ENCODE measurements at places on chromosomes 12 and 14. TPM values are rescaled to one million over a fixed set of nuclear protein-coding genes. Genes with fewer than 3 reads are reported as not detected.

Gene IPO8
- 41.4 TPM for total RNA-seq

- no peaks in the 10 kb centered on the region for H3K4me1 ChIP-seq
- no peaks in the 10 kb centered on the region for H3K36me3 ChIP-seq
- H3K27me3 ChIP-seq, result no peaks in the 10 kb centered on the region
Measured at GRCh38 chr12:85519163-85519562, 239.1 kb downstream of the ALX1 start.

Gene HOTAIR
- total RNA-seq, result 0.25 TPM

Gene ARHGEF25
- total RNA-seq, result 3.6 TPM

DNA sequence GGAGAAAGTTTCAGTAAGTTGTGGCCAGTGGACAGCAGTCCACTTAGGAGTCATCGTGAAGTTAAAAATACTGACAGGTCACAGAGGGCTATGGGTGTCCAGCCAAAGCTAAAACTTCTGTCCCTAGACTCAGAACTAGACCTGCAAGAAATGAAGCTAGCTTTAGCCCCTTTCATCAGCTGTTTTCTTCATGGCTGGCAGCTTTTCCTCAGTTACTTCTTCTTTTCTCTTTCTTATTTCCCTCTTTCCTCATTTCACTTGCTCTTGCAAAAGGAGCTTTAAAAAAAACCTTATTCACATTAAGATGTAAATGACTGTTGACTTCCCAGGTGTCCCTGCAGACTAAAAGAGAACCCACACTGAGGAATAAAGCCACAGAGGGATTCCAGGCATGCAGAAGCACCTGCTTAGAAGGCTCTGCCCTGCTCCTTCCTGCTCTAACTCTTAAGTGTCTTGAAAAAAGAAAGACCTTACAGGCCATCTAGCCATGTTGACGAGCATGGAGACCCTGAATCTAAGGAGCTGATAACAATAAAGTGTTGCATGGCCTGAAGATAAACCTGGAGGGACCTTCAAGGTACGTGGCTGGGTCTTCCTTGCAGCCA, 69.7 kb upstream of the CCND2 start:
- H3K27me3 ChIP-seq, result peaks cover 71% of the 10 kb centered on the region
- H3K4me3 ChIP-seq, result no peak overlapping the region
- H3K27ac ChIP-seq, result no peak overlapping the region
- no peaks in the 10 kb centered on the region for H3K36me3 ChIP-seq
- H3K4me1 ChIP-seq, result no peaks in the 10 kb centered on the region
- no peak for DNase-seq

GRCh38 chr14:100440758-100441203, 117.6 kb downstream of the SLC25A47 start:
- H3K27me3 ChIP-seq, result no peaks in the 10 kb centered on the region
- peaks cover 78% of the 10 kb centered on the region for H3K4me1 ChIP-seq
- no peak overlapping the region for H3K4me3 ChIP-seq
- DNase-seq, result no peak
- no peaks in the 10 kb centered on the region for H3K36me3 ChIP-seq

Gene OTOGL
- total RNA-seq, result not detected

Gene ISM2
- not detected for total RNA-seq

DNA sequence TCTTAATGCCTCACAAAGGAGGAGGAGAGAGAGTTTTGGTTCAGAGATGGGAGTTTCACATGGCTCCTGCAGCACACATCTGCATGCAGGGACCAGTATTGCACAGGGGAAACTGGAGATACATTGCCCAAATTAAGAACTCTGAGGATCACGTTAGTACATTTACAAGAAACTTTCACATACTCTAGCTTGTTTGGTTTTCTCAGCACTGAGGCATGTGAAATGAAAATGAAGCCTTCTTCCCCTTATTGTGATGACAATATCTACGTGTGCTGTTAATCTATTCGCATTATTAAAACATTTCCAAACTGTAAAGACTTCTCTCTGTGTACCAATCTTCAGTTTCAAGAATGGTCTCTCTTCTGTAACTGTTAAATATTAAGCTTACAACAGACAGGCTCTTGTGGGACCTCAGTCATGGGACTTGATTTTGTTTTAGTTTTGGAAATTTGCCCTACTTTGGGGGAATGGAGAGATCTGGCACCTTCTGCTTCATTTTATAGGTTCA, 124.7 kb downstream of the DAAM1 start:
- no peaks in the 10 kb centered on the region for H3K27me3 ChIP-seq
- H3K27ac ChIP-seq, result no peak overlapping the region
- no peak for DNase-seq
- H3K4me1 ChIP-seq, result no peaks in the 10 kb centered on the region
- H3K4me3 ChIP-seq, result no peak overlapping the region
- no peaks in the 10 kb centered on the region for H3K36me3 ChIP-seq

- no peaks in the 10 kb centered on the region for H3K27me3 ChIP-seq
- DNase-seq, result no peak
- no peak overlapping the region for H3K27ac ChIP-seq
- no peak overlapping the region for H3K4me3 ChIP-seq
- H3K4me1 ChIP-seq, result no peaks in the 10 kb centered on the region
- no peaks in the 10 kb centered on the region for H3K36me3 ChIP-seq
Measured at GRCh38 chr14:81416981-81417380, 16.9 kb upstream of the STON2 start.

Gene KRT82
- not detected for total RNA-seq

DNA sequence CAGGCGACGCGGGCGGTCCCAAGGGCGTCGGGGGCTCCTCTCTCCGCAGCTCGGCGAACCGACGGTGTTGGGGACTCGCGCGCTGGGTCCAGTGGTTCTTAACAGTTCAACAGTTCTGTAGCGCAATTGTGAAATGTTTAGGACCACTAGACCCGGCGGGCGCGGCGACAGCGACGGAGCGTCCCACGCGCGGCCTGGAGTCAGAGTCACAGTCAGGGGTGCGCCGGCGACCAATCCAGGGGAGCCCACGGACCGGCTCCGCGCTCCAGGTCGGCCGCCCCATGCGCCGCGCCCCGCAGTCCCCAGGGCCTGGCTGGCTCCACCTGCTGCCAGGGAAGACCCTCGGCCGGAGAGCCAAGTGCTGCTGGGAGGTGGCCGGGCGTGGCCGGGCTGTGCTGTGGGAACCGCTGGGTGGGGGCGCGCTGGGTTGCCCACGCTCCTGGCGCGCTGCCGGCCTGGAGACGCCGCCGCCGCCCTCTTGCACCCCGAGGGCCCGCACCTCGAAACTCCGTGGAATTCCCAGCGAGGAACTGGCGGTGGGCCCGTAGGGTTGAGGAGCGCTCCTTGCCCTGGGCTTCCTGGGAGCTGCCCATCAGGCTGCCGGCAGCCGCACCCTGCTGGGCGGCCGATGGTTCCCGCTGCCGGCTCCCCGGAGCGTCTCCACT, 20.9 kb upstream of the KIF26A start:
- peaks cover 58% of the 10 kb centered on the region for H3K4me1 ChIP-seq
- no peaks in the 10 kb centered on the region for H3K36me3 ChIP-seq
- peak overlapping the region; percentile 81 for H3K27ac ChIP-seq
- DNase-seq, result no peak

Gene ZBTB42
- 4.4 TPM for total RNA-seq

Gene CISTR
- not detected for total RNA-seq

DNA sequence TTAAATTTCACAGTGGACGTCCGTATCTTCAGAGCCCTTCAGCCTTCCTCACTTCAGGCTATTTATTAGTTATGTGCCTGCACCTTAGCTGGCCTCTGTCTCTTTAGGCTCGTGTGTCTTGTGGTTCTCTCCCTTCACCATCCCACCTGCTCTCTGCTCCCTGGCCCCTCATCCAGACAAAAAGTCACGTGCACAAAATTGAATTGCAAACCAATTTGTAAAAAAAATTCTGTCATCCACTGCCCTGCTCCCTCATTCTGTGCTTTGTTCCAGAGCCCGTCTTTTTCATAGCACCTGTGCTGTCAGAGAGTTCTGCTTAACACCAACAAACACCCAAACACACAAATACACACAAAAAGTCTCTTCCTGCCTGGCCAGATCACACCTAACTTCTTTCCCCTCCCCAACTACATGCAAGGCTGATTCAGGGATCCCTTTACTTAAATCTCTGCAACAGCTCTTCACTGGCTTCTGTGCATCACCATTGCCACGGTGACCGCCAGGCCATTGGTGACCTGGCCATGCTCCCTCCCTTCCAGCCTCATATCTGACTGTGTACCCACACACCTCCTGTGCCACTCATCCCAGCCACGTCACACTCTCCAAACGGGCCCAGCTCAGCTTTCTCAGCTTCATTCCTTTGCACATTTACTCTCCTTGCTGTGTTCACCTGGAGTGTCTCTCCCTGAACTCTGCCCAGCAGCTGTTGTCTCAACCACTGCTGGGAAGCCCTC, 205.7 kb downstream of the TTC8 start:
- no peak overlapping the region for H3K4me3 ChIP-seq
- H3K27me3 ChIP-seq, result no peaks in the 10 kb centered on the region
- no peak overlapping the region for H3K27ac ChIP-seq
- H3K4me1 ChIP-seq, result peaks cover 2% of the 10 kb centered on the region

Gene LRRC9
- total RNA-seq, result not detected

GRCh38 chr14:72554401-72554800, 339.5 kb downstream of the DPF3 start:
- H3K4me1 ChIP-seq, result peaks cover 2% of the 10 kb centered on the region
- no peak for DNase-seq
- no peaks in the 10 kb centered on the region for H3K36me3 ChIP-seq
- no peak overlapping the region for H3K4me3 ChIP-seq
- no peak overlapping the region for H3K27ac ChIP-seq

GRCh38 chr14:97021001-97021400, 223.8 kb downstream of the VRK1 start:
- no peaks in the 10 kb centered on the region for H3K27me3 ChIP-seq
- DNase-seq, result no peak
- H3K36me3 ChIP-seq, result no peaks in the 10 kb centered on the region
- no peak overlapping the region for H3K27ac ChIP-seq

Gene RAN
- total RNA-seq, result 1,420 TPM

DNA sequence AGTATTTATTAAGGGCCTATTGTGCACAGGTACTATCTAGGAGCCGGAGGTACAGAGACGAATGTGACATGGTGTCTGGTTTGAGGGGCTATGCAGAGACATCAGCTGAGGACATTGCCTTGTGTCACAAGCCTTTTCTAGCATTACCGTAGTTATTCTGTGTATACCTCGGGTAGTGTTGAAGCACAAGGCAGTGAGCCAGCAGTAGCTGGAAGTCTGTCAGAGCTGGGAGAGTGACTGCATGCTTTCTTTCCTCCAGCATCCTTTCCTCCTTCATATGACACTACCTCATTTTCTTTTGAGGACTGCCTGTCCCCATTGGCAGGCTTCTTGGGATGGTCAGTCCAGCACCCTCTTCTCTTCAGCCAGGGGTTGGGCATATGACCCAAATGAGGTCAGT, 77.0 kb downstream of the POLR3B start:
- H3K4me1 ChIP-seq, result no peaks in the 10 kb centered on the region
- H3K27me3 ChIP-seq, result no peaks in the 10 kb centered on the region
- DNase-seq, result no peak
- peaks cover 4% of the 10 kb centered on the region for H3K36me3 ChIP-seq

DNA sequence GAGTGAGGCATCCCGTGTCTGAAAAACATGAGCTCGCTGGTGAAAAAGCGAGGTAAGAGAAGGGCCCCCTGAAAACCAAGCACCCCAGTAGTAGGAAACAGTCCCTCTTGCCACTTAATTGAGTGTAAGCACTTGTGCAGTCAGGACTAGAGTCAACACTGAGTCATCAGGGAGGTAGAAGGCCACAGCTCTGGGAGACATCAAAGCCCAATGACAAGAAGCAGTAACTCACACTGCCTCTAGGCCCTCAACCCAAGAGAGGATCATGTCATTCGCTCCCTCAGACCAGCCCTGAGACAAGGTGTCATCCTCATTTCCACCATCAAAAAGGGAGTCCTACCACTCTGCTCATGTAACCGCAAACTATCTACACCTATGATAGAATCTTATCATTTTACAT, 17.8 kb downstream of the POMT2 start:
- H3K27ac ChIP-seq, result no peak overlapping the region
- H3K36me3 ChIP-seq, result no peaks in the 10 kb centered on the region
- H3K27me3 ChIP-seq, result no peaks in the 10 kb centered on the region
- H3K4me1 ChIP-seq, result peaks cover 22% of the 10 kb centered on the region
- DNase-seq, result peak; percentile 65

Gene KRT71
- not detected for total RNA-seq

Gene ADCY6
- 24.9 TPM for total RNA-seq

DNA sequence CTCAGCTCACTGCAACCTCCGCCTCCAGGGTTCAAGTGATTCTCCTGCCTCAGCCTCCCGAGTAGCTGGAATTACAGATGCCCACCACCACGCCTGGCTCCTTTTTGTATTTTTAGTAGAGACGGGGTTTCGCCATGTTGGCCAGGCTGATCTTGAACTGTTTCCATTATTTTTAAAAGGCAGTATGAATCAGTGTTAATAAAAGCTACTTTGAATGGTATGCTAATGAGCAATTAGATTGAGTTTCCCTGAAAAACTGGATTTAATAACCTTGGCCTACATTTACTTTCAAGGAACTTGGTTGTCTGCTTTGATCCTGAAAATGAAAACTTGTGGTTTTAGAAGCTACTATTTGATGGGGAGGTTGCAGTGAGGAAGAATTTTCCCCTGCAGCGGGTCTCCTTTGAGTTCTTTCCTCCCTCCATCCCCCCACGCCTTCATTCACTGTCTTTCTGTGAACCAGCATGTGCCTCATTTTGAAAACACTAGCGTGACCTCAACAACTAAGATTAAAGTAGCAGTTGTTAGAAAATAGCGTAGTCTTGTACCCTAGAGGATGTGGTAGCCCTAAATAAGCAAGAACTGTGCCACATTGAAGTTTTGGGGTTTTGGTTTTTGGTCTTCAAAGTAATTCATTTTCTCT, 17.8 kb upstream of the RPS6KA5 start:
- no peaks in the 10 kb centered on the region for H3K27me3 ChIP-seq
- H3K27ac ChIP-seq, result no peak overlapping the region
- H3K4me3 ChIP-seq, result no peak overlapping the region
- H3K36me3 ChIP-seq, result no peaks in the 10 kb centered on the region
- H3K4me1 ChIP-seq, result no peaks in the 10 kb centered on the region

- peaks cover 9% of the 10 kb centered on the region for H3K36me3 ChIP-seq
- no peak for DNase-seq
- peak overlapping the region; percentile 94 for H3K27ac ChIP-seq
- peak overlapping the region; percentile 77 for H3K4me3 ChIP-seq
- peaks cover 12% of the 10 kb centered on the region for H3K4me1 ChIP-seq
Measured at GRCh38 chr12:104136577-104136976, 1.4 kb downstream of the NFYB start.

GRCh38 chr14:100549834-100550625, 37.2 kb downstream of the BEGAIN start:
- no peaks in the 10 kb centered on the region for H3K36me3 ChIP-seq
- peaks cover 48% of the 10 kb centered on the region for H3K4me1 ChIP-seq
- H3K27me3 ChIP-seq, result no peaks in the 10 kb centered on the region
- no peak overlapping the region for H3K27ac ChIP-seq

Gene TPH2
- not detected for total RNA-seq
